Coronary artery (tissue), 2 donors: ENCODE measurements at places on chromosomes 2 and 18.

- no peak for DNase-seq
Measured at GRCh38 chr2:242085941-242086621, 216.6 kb downstream of the RTP5 start.

GRCh38 chr18:37854396-37854795 lies 288.8 kb upstream of the CELF4 start:
- DNase-seq: no peak

DNA sequence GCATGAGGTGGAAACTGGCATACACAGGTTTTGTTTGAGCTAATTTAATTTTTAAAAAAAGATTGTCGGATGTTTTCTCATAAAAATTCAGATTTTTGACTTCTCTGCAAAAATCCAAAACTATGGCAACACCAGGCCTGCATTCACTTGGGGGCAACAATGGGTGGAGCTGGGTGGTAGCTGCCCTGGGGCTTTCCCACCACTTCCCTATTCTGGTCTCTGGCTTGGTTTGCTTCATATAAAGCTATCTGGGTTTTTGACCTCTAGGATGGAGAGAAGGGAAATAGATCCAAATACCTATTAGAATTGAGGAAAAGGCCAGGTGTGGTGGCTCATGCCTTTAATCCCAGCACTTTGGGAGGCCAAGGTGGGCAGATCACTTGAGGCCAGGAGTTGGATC lies 5.5 kb upstream of the CYP27A1 start:
- no peak for DNase-seq

GRCh38 chr2:24360050-24360962 lies at the start of gene ITSN2:
TSS of gene ITSN2 (minus strand) at chr2:24360536. CDS start at chr2:24328082, 32,454 bp downstream.
- peak; percentile 89 for DNase-seq
